ENCODE measurements at places on chromosomes 12 and 14. TPM values are rescaled to one million over a fixed set of nuclear protein-coding genes. Genes with fewer than 3 reads are reported as not detected.

Gene RPGRIP1
- total RNA-seq = not detected

Gene SPRYD3
- 15.2 TPM for total RNA-seq

Gene CEBPE
- total RNA-seq = not detected

Gene TMBIM4
- total RNA-seq = 122 TPM

Gene TAS2R50
- not detected for total RNA-seq

Gene HNF1A
- not detected for total RNA-seq

Gene ESRRB
- total RNA-seq = not detected

Gene IL22
- not detected for total RNA-seq

Gene ACSS3
- total RNA-seq = not detected

Gene VRK1
- 77.2 TPM for total RNA-seq

Gene ASIC1
- total RNA-seq = 3.3 TPM

Gene IFT43
- total RNA-seq = 56.1 TPM

Gene STRAP
- 99.7 TPM for total RNA-seq

Gene FGD6
- total RNA-seq = 12.4 TPM

Gene SPIC
- total RNA-seq = not detected

Gene TDP1
- total RNA-seq = 50.6 TPM

Gene COCH
- total RNA-seq = 4.1 TPM

Gene TMPRSS12
- not detected for total RNA-seq

Gene PIWIL1
- not detected for total RNA-seq

Gene PLD4
- not detected for total RNA-seq

Gene GPR135
- total RNA-seq = 1.5 TPM

Gene GLT8D2
- 2.7 TPM for total RNA-seq

Gene OR10AD1
- not detected for total RNA-seq

Gene MGST1
- 11.4 TPM for total RNA-seq

Gene KRT79
- 0.26 TPM for total RNA-seq

Gene ANKRD9
- 23.6 TPM for total RNA-seq

Gene SAV1
- total RNA-seq = 9.6 TPM

Gene FAM181A
- not detected for total RNA-seq

Gene WNT1
- total RNA-seq = not detected

Gene CRY1
- 19.0 TPM for total RNA-seq

Gene KRT4
- not detected for total RNA-seq

Gene SLC17A8
- total RNA-seq = not detected

Gene SIX6
- total RNA-seq = not detected

Gene PTCSC3
- total RNA-seq = not detected

Gene IL31
- total RNA-seq = not detected

Gene TCL1B
- total RNA-seq = not detected

Gene PIANP
- 0.24 TPM for total RNA-seq

Gene PIP4K2C
- total RNA-seq = 54.0 TPM

Gene NRIP2
- not detected for total RNA-seq

Gene AJUBA
- 65.5 TPM for total RNA-seq

Gene CCT2
- total RNA-seq = 417 TPM

Gene NUBPL
- 9.9 TPM for total RNA-seq

Gene INTS13
- 44.9 TPM for total RNA-seq
